ENCODE measurements at places on chromosomes 1 and 21.

DNA sequence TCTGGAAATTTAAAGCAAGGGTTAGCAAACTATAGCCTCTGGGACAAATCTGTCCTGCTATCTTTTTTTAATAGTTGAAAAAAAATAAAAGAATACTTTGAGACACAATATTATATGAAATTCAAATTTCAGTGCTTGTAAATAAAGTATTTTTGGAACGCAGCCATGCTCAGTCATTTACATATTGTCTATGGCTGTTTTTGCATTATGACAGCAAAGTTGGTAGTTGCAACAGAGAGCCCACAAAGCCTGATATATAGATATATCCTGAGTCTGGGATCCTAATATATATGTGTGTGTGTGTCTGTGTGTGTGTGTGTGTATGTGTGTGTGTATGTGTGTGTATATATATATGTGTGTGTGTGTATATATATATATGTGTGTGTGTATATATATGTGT, 20.8 kb downstream of the SSR2 start:
- DNase-seq = no peak

GRCh38 chr1:116334015-116334547, 39.0 kb upstream of the ATP1A1 start:
- no peak for DNase-seq

GRCh38 chr1:178189814-178190213, 95.9 kb downstream of the RASAL2 start:
- DNase-seq = peak; percentile 5

GRCh38 chr21:27275294-27275927, 308.5 kb upstream of the ADAMTS5 start:
- no peak for DNase-seq

DNA sequence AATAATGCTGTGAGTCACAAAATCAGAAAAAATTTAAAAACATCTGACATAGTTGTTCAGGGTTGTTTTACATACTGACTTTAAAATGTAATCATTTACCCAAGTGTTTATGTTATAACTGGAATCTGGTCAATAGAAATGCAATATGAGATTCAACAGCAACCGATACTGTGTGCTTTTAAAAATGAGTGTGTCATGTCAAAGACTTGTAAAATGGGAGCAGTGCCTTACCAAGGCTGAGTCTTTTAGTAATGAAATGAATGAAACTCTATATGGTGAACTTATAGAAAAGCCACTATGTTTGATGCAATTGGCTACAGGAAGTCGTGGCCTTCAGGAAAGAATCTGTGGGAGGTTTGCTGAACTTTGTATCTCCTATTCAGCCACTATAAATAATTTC, 570.2 kb downstream of the DPYD start:
- no peak for DNase-seq

- DNase-seq = no peak
Observed at GRCh38 chr1:41487126-41488039, 2.9 kb upstream of the EDN2 start.

GRCh38 chr1:52365071-52365745, 797 bp downstream of the CC2D1B start:
- peak; percentile 69 for DNase-seq

GRCh38 chr1:64545118-64545843, 75.4 kb downstream of the CACHD1 start:
- DNase-seq = no peak

- no peak for DNase-seq
Observed at GRCh38 chr1:38420666-38421065, 374.1 kb upstream of the POU3F1 start.

Data from head of caudate nucleus (tissue), 42 donors.